ENCODE measurements at places on chromosomes 5 and 9. TPM values are rescaled to one million over a fixed set of nuclear protein-coding genes. Genes with fewer than 3 reads are reported as not detected.
A peak's percentile ranks its signal among the peaks of the same experiment; 100 is the strongest.

- DNase-seq: no peak
These were observed 208.9 kb downstream of the PBX3 start for GRCh38 chr9:125956102-125956501.

DNA sequence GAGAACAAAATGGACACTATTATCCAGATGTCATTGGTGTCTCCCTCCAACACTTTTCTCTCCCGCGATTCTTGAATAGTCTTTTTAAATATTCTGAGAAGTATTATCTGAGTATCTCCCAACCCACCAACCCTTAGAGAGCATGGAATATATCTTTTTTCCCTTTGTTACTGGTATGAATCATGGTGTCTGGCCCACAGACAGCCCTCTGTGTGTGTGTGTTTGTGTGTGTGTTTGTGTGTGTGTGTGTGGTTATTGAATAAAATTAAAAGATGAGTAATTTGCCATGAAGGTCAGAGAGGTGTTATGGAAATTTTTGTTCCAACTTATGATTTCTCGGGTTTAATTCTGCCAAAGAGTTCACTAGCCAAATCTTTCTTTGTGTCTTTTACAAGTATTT is 47.7 kb downstream of the CAMK4 start:
- DNase-seq: peak; percentile 29

The SLC6A19 gene
- total RNA-seq: not detected

GRCh38 chr5:17426104-17426749 is 71.8 kb upstream of the TAF11L2 start:
- DNase-seq: no peak

The APC gene
- total RNA-seq: 21.4 TPM

GRCh38 chr5:114477816-114478334 is 116.0 kb downstream of the KCNN2 start:
- DNase-seq: no peak

- DNase-seq: no peak
These were observed 23.7 kb upstream of the PRDM12 start for GRCh38 chr9:130640681-130641080.

DNA sequence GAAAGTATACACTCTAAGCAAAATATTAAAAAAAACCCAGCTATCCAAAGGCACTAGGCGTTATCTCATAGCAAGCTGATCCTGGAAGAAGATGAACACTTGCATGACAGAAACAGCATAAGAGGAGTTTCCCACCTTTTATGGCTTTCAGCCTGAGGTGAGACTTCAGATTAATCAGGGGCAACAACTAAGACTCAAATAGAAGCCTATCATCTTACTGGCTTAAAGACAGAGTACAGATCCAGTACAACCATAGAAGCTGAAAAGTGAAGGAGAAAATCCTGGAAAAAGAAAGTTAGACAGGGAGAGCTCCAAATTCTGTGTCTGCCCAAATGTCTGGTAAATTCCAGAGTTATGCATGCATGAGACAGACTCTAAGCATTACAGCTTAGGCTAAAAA is 360.8 kb upstream of the KCNN2 start:
- DNase-seq: no peak

DNA sequence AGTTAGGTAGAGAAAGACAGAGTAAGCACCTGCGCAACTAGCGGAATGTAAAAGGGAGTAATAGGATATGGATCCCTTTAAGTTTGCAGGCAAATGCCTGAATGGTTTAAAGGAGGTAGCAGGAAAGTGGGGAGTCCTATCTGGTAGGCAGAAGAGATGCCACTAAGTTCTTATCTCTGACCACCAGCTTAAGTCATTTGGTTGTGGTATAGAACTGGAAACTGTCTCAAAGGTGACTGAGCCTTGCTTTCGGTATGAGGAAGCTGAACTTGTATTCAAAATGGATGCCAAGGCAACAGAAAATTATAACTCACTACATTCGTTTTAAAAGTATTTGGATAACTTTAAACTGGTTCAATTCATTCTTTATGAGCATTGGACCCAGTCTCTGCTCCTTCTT is 475.6 kb downstream of the DMRTA1 start:
- DNase-seq: no peak

The GARNL3 gene
- 1.2 TPM for total RNA-seq

DNA sequence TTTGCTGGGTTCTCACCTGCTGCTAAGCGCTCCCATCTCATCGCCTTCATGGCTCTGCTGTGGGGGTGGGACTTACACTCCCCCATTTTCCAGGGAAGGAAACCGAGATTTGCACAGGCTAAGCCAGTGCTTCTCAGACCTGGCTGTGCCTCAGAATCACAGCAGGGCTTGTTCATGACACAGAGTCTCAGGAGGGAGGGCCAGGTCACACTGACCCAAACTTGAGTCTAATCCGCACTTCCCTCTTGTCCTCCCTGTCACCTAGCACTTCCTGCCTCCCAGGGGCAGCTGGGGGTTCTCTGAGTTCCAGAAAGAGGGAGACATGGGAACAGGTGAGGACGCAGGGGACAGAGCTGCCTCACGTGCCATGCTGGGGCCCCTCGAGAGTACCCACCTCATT is 15.6 kb upstream of the IER5L start:
- DNase-seq: no peak

- DNase-seq: peak; percentile 98
These were observed 102.7 kb downstream of the ADAMTS12 start for GRCh38 chr5:33788922-33789566.
